ENCODE measurements at places on chromosomes 7 and 10.

DNA sequence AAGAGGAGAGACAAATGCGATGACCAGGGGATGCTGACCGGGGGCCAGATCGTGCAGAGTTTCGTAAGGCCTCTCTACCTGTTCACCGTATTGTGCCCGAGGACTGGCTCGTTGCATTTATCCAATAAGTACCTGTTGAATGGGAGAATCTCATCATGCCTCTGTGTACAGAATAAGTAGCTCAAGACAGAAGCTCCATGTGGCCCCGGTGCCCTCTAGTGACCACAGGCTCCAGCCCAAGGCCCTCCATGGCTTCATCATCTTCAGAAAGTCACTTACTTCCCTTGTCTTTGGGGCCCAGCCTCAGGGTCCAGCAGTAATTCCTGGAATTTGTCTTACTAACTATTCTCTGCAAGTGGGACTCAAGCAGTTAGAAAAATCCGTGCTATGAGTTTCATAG is 151.0 kb downstream of the CHN2 start:
- DNase-seq, result peak; percentile 9

- no peak for DNase-seq
Observed at GRCh38 chr10:37490266-37490665, 364.9 kb downstream of the ANKRD30A start.

- no peak for DNase-seq
Observed at GRCh38 chr7:155711081-155711480, 66.6 kb downstream of the RBM33 start.

- DNase-seq, result no peak
Observed at GRCh38 chr10:12539350-12540164, 190.2 kb downstream of the CAMK1D start.

GRCh38 chr7:131225619-131226513 is 101.8 kb upstream of the MKLN1 start:
- DNase-seq, result no peak

DNA sequence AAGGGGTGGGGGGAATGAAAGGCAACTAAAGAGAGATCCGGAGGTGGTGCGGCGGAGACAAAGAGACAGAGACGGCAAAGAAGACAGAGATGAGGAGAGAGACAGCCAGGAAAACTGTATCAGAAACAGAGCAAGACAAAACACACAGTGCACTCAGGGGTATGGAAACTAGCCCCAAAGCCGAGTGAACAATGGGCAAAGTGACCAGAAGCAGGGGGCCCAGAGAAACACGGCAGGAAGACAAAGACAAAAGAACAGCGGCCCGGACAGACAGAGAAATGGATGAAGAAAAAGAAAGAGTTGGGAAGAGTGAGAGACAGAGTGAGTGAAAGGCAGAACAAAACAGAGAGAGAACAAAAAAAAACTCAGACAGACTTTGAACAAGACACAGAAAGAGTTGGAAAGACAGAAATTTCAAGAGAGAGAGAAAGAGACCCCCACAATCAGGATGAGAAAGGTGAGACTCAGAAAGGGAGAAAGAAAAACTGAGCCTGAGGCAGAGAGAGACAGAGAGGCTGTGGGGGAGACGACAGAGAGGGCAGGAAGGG is 60.6 kb upstream of the PAX2 start:
- no peak for DNase-seq
